ENCODE measurements at places on chromosomes 7 and 10.

GRCh38 chr10:9331583-9332008 lies 1277.1 kb downstream of the GATA3 start:
- ATAC-seq, result no peak

DNA sequence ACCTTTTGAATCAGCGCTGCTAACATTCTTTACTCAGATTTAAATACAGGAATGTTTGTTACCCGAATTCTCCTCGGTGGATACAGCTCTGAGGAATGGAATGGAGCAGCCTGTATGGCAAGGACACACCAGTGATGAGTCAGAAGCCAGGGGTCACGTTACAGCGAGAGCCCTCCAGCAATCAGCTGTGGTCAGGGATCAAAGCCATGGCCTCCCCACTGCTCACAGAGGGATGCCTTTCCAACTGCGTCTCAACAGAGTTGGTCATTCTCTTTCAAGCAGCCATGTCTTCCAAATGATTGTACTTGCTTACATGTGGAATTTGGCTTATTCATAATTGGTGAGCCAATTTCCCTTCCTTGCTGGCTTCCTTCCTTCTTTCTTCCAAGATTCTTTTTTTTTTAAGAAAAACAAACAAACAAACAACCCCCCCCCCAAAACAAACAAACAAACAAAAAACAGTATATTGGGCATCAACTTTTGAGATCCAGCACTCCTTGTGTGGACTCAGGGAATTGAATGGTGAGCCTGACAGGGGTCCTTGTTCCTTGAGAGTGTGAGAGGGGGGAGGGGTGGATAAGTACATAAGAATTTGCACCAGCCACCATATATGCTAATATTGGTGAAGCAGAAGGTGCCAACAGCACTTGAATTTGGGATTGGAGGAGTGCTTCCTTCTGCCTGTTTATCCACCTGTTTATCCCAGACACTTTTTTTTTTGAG lies 100.2 kb downstream of the ATXN7L1 start:
- no peak for ATAC-seq

DNA sequence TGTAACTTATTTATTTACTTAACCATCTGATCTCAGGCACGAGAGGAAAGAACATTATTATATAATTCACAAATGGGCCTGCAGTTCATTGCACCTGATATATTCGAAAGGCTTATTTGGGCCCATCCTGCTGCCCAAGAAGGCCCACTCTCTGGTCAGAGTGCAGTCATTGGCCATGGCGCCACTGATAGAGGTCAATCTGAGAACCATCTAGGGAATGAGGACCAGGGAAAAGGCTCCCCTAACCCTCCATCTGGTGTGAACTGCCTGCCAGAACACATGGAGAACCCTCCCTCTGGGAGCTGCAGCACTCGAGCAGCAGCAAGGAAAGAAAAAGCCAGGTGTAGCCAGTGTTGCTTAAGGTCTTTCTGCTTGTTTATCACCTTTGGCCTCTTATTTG lies 136.6 kb downstream of the REEP3 start:
- no peak for ATAC-seq

DNA sequence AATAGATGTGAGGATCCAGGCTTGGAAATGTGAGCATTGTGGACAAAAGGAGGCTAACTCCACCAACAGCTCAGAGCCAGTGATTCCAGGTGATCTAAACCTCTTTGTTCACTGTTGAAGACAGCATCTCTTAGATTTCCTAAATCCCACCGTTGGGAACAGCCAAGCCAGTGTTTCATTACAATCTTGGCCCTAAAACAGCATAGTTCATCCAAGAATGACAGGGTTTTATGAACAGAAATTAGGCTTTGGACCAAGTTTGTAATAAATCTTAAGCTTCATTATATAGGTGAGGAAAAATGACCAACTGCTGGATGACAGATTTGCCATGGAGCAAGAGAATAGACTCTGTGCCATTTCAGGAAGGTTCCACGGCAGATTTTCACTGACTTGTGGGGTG lies 65.8 kb downstream of the MTURN start:
- ATAC-seq, result no peak

DNA sequence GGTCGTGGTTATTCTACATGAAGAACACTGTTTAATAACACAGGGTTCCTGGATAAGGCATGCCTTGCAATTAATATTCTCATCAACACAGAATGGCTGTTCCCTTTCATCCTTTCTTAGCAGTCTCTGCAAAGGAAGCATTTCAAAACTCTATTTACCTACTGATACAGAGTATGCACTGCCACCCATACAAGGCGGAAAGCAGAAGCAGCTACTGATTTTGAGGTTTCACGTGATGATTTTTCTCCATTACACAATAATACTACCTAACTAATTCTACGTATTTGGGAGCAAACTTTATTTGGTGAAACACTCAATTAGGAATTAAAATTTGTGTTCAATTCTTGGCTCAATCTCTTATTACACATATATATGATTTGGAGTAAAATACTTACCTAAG lies 43.0 kb upstream of the COL1A2 start:
- no peak for ATAC-seq

GRCh38 chr10:29276251-29276850 lies 12.5 kb upstream of the LYZL1 start:
- no peak for ATAC-seq

GRCh38 chr7:30915751-30916150 lies 4.1 kb downstream of the AQP1 start:
- no peak for ATAC-seq

Measured in activated T-helper 17 cell treated with anti-CD3 and anti-CD28 coated beads, Interleukin-2, amount 50 U/mL, for 72 hours (primary cell).